ENCODE measurements at places on chromosomes 7 and 10. TPM values are rescaled to one million over a fixed set of nuclear protein-coding genes. Genes with fewer than 3 reads are reported as not detected.

LIPF gene
- not detected for polyA plus RNA-seq

- DNase-seq = peak; percentile 64
These were observed 3.3 kb upstream of the GAD2 start for GRCh38 chr10:26213157-26213800.

DNA sequence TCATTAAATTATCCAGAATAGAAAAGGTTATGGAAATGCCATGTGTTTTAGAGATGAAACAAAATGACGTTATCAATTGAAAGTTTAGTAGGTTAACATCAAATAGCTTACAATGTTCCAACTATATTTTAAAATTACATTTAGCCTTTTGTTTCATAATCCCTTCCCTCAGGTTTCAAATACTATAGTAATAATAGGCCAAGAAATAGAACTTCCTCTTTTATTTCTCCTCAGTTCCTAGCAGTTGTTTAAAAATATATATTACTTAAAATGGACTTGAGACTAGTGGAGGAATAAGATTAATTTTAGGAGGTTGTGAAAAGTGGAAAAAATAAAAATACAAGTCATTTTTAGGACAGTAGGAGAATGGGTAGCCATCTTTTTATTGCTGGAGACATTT lies 16.4 kb upstream of the PDSS1 start:
- no peak for DNase-seq

SPRN gene
- 0.23 TPM for polyA plus RNA-seq

DNA sequence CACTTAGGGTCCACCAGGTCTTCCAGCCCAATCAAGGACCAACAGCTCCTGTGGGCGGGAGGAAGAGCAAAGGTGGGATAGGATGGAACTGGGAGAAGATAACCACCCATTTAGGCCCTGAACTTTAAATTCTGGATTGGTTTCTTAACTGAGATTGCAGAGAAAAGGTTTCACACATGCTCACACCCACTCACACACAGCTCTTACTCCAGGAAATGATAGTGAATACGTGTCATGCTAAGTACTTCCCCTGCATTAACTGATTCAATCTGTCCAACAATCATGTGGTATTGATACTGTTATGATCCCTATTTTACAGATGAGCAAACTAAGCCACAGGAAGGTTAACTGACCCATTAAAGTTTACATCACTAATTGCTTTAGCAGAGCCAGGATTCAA lies 4.6 kb upstream of the CYP3A4 start:
- no peak for DNase-seq

- no peak for DNase-seq
These were observed 172.6 kb upstream of the SP8 start for GRCh38 chr7:20959281-20959680.

GRCh38 chr7:30113144-30113543 lies 21.6 kb upstream of the MTURN start:
- no peak for DNase-seq
